ENCODE measurements at places on chromosomes 5 and 9.

- DNase-seq: no peak
- peaks cover 5% of the 10 kb centered on the region for H3K27me3 ChIP-seq
- H3K36me3 ChIP-seq: no peaks in the 10 kb centered on the region
- no peak overlapping the region for H3K4me3 ChIP-seq
- H3K27ac ChIP-seq: no peak overlapping the region
Observed at GRCh38 chr9:127065592-127065991, 56.8 kb downstream of the ANGPTL2 start.

DNA sequence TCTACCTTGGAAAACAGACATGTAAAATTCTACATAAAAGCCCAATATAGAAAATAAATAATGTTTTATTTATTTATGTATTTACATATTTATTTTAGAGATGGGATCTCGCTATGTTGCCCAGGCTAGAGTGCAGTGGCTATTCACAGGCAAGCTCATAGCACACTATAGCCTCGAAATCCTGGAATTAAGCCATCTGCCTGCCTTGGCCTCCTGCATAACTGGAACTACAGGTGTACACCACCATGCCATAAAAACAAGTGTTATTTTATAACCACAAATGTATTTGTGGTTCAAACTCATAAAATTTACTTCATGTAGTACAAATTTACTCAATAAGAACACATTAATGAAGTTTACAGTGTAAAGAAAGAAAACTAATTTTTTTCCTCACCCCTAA is 7.0 kb upstream of the RFK start:
- H3K4me3 ChIP-seq: no peak overlapping the region
- H3K36me3 ChIP-seq: no peaks in the 10 kb centered on the region
- no peak overlapping the region for H3K27ac ChIP-seq
- H3K4me1 ChIP-seq: peaks cover 22% of the 10 kb centered on the region
- no peaks in the 10 kb centered on the region for H3K27me3 ChIP-seq
- DNase-seq: no peak

DNA sequence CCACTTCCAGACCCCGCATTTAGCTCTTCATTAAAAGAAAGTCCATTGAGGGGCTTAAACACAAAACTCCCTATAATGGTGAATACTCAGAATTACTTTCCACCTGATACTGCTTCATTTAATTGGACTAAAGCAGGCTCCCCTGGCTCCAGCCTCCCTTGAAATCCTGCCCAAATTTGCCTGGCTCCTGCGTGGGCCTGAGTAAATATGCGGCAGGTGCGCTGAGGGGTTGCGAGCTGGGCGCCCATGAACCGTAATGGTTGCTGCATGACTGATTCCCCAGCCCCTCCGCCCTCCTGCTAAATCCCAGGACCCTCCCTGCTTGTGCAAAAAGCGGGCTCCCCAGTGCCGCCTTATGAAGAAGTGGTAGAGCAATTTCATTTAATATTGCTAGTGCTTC is 639.7 kb downstream of the BNC2 start:
- DNase-seq: no peak
- no peaks in the 10 kb centered on the region for H3K36me3 ChIP-seq
- no peak overlapping the region for H3K4me3 ChIP-seq
- H3K27ac ChIP-seq: no peak overlapping the region
- no peaks in the 10 kb centered on the region for H3K4me1 ChIP-seq
- no peaks in the 10 kb centered on the region for H3K27me3 ChIP-seq

DNA sequence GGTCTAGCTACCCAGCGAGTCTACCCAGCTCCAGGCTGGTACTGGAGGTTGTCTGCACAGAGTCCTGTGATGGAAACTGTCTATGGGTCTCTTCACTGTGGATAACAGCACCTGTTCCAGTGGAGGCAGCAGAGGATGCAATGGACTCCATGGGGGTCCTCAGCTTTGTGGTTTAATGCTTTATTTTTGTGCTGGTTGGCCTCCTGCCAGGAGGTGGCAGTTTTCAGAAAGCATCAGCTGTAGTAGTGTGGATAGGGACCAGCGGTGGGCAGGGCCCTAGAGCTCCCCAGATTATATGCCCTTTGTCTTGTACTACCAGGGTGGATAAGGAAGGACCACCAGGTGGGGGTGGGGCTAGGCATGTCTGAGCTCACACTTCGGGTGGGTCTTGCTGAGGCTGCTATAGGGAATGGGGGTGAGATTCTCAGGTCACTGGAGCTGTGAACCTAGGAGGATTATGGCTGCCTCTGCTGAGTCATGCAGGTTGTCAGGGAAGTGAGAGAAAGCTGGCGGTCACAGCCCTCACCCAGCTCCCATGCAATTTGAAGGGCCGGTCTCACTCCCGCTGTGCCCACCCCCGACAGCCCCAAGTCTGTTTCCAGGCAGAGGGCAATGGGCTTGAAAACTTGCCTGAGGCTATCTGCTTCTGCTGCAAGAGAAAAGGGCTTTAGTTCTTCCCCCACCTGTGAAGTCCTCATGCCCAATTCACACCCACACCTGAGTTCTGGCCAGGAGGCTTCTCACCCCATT is 397.1 kb downstream of the TLE1 start:
- no peak overlapping the region for H3K4me3 ChIP-seq
- no peaks in the 10 kb centered on the region for H3K36me3 ChIP-seq
- DNase-seq: no peak
- no peak overlapping the region for H3K27ac ChIP-seq
- no peaks in the 10 kb centered on the region for H3K4me1 ChIP-seq

DNA sequence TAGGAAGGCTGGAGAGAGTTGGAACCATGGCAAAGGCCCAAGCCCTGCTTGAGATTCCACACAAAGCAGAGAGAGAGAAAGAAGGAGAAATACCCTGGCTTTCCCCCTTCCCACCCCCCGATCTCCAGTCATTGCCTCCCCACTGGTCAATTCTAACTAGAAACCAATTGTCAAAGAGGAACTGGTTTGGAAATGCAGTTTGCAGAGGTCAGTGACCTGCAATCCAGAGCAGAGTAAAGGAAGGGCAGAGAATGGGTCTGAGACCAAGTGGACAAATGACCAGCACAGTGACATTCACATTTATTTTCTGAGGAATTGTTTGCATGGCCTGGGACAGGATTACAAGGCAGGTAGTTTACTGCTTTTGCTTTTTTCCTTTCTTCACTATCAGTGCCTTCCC is 37.5 kb upstream of the ZFYVE16 start:
- H3K27ac ChIP-seq: no peak overlapping the region
- no peaks in the 10 kb centered on the region for H3K36me3 ChIP-seq
- no peak overlapping the region for H3K4me3 ChIP-seq
- H3K27me3 ChIP-seq: peaks cover 22% of the 10 kb centered on the region

DNA sequence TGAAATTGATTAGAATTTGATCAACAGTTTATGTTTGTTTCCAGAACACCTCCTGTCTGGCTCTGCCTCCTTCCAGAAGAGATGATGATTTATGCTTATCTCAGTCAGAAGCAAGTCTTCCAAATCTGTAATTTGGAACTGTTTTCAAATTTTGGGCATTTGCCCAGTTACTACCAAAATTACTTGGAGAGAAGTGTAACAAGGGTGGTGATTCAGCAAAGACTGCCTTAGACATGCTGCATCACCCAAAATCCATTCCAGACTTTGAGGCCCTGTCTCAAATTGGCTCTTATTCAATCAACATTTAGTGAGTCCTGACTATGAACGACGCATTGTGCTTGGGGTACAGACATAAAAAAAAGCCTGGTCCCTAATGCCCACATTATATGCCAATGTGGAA is 89.4 kb downstream of the SH3TC2 start:
- no peak overlapping the region for H3K27ac ChIP-seq
- H3K36me3 ChIP-seq: no peaks in the 10 kb centered on the region
- no peak overlapping the region for H3K4me3 ChIP-seq
- H3K4me1 ChIP-seq: no peaks in the 10 kb centered on the region

DNA sequence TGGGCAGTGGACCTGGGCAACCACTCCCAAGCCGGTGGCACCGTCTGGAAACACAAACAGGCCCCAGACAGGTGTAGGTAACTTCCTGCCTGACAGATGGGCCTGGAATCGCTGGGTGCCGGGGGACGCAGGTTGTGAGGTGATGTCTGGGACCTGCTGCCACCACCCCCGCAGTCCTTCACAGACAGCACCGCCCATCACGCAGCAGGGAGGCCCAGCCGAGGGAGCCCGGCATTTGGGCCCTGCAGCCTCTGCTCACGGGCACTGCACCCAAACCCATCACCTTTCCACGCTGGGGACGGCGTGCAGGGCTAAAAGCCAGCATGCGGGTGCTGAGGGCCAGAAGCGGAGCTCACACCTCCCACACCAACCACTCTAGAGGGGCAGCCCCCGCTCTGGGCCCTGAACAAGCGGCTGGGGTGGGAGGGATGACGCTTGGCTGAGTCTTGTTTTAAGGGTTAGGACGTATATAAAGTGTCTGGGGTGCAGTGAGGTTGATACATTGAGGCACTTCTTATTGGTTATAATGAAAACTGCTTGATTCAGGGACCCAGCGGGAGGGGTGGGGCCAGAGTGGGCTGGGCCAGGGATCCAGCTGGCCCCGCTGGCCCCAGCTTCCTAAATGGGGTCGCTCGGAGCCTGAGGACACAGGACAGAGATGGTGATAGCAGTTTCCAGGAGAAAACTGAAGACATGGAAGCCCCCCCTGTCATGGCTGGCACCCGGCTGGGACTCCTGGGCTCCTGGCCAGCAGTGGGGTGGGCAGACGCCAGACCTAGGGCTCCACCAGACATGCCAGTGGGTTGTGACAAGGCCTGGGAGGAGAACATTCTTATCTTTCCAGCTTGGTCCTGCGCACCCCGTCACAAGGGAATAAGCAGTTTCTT is 11.3 kb downstream of the MYMK start:
- H3K27ac ChIP-seq: no peak overlapping the region
- H3K4me3 ChIP-seq: no peak overlapping the region
- H3K36me3 ChIP-seq: no peaks in the 10 kb centered on the region
- peaks cover 5% of the 10 kb centered on the region for H3K27me3 ChIP-seq
- DNase-seq: no peak
- H3K4me1 ChIP-seq: peaks cover 6% of the 10 kb centered on the region

- no peak overlapping the region for H3K4me3 ChIP-seq
- DNase-seq: no peak
- H3K4me1 ChIP-seq: peaks cover 7% of the 10 kb centered on the region
- no peaks in the 10 kb centered on the region for H3K36me3 ChIP-seq
- peaks cover 18% of the 10 kb centered on the region for H3K27me3 ChIP-seq
Observed at GRCh38 chr5:178196986-178197385, 7.3 kb upstream of the HNRNPAB start.

DNA sequence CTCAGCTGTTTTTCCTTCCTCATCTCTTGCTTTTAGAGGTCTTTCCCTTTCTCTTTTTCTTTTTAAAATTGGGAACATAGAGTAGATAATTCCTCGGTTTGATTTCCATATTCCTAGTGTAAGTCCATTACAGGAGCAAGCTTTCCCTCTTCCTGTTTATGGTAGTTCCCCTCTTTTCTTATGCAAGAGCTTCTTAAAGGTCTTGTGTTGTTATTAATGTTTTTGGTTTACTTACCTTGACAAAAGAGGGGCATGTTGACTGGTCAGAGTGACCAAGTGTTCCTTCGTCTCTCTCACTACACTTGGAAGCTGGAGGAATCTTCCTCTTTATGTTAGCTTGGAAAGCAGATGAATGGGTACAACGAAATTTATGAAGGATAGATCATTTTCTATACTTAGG is 8.3 kb downstream of the ATG10 start:
- H3K4me1 ChIP-seq: peaks cover 2% of the 10 kb centered on the region
- H3K27ac ChIP-seq: no peak overlapping the region
- peaks cover 41% of the 10 kb centered on the region for H3K36me3 ChIP-seq
- H3K27me3 ChIP-seq: no peaks in the 10 kb centered on the region
- H3K4me3 ChIP-seq: no peak overlapping the region

DNA sequence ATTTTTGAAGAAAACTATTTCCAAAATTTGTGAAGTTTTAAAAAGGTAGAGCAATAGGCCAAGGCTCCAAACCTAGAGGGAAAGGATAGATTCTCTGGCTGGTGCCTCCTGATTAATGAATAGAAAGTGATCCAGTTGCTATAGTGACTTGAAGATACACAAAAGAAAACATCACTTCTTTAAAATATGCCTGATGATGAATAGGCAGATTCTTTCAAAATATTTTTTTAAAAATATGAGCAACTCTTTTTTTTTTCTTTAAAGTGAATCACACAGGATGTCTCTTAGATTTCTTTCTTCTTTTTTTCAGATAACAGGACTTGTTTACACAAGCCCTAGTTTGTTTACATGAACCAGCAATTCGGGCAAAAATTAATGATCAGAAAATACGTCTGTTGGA is 124.4 kb downstream of the RFK start:
- no peak for DNase-seq
- H3K27me3 ChIP-seq: peaks cover 3% of the 10 kb centered on the region

- peaks cover 45% of the 10 kb centered on the region for H3K36me3 ChIP-seq
- H3K4me3 ChIP-seq: no peak overlapping the region
- no peak for DNase-seq
- H3K27me3 ChIP-seq: no peaks in the 10 kb centered on the region
- H3K27ac ChIP-seq: no peak overlapping the region
Observed at GRCh38 chr5:80712919-80713318, 58.1 kb upstream of the DHFR start.

DNA sequence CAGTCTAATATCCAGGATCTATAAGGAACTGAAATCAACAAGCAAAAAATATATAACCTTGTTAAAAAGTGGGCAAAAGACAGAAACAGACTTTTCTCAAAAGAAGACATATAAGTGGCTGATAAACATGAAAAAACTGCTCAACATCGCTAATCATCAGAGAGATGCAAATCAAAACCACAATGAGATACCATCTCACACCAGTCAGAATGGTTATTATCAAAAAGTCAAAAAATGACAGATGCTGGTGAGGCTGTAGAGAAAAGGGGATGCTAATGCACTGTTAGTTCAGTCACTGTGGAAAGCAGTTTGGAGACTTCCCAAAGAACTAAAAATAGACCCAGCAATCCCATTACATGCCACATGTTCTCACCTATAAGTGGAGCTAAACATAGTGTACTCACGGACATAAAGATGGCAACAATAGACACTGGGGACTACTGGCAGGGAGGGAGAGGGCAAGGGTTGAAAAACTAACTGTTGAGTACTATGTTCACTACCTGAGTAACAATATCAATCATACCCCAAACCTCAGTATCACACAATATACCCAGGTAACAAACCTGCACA is 11.7 kb upstream of the TSSK1B start:
- peaks cover 4% of the 10 kb centered on the region for H3K4me1 ChIP-seq
- peaks cover 32% of the 10 kb centered on the region for H3K27me3 ChIP-seq

DNA sequence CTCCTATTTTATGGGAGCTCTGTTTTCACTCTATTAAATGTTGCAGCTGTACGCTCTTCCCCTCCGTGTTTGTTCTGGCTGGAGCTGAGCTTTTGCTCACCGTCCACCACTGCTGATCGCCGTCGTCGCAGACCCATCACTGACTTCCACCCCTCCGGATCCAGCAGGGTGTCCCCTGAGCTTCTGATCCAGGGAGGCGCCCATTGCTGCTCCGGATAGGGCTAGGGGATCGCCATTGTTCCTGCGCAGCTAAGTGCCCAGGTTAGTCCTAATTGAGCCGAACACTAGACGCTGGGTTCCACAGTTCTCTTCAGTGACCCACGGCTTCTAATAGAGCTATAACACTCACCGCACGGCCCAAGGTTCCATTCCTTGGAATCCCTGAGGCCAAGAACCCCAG is 96.2 kb upstream of the PRDM9 start:
- no peaks in the 10 kb centered on the region for H3K36me3 ChIP-seq
- H3K4me1 ChIP-seq: no peaks in the 10 kb centered on the region
- no peak overlapping the region for H3K4me3 ChIP-seq
- H3K27me3 ChIP-seq: no peaks in the 10 kb centered on the region
- no peak overlapping the region for H3K27ac ChIP-seq

Data from activated T-helper 2 cell treated with anti-CD3 and anti-CD28 coated beads, Interferon-gamma antibody, Interleukin-2, Interleukin-4, amounts not matched to agents 10 μg/mL and 5 μg/mL and 100 μg/mL, durations not matched to agents 14 hours and 24 hours and 36 hours (primary cell).